ENCODE measurements at places on chromosomes 3 and 15.

- no peak for DNase-seq
Measured at GRCh38 chr3:113245761-113246161, 34.4 kb downstream of the BOC start.

DNA sequence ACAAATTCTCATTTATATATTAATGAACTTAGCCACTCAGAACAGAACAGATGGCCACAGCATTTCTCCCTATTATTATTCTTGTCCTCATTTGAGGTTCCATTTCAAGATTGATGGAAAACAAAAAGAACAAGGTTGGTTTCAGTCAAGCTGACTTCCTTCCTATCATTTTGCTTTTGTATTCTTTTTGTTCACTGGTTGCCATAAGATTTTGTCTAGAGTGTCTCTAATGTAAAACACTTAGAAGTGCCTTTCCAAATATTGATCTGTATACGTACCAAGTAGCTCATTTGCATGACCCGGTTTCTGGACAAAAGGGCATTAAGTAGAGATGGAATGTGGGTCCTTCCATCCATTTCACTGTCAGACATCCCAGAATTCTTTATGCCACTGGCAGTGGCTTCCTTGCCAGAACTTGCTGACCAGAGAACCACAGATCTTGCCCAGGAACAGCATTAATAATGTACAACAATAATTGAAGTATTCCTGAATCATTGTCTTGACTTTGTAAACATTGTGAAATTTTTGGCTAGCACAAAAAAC lies 63.8 kb downstream of the PEX5L start:
- DNase-seq = no peak

GRCh38 chr15:60804551-60804950 lies 325.6 kb upstream of the ICE2 start:
- no peak for DNase-seq

DNA sequence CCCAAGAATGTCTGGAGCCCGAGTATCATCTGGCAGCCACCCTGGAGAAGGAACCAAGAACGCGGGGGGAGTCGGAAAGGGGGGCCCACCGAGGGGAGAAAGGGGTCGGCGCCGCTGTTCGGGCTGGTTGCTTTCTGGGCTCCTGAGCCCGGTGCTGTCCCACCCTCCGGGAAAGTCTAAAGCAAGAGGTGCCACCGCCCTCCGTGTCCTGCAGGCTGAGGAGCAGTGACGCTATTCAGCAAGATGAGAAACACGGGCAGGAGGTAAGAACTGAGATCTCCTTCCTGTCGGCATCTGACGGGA lies 234.8 kb downstream of the XXYLT1 start:
- DNase-seq = no peak

- no peak for DNase-seq
Measured at GRCh38 chr3:111548092-111548491, 6.1 kb downstream of the CD96 start.

GRCh38 chr15:79065361-79065705 lies 25.2 kb downstream of the RASGRF1 start:
- DNase-seq = no peak

- DNase-seq = no peak
Measured at GRCh38 chr3:37859908-37860199, 1.8 kb upstream of the CTDSPL start.
